RKO (cell line): ENCODE measurements at places on chromosomes 1 and 21.
A peak's percentile ranks its signal among the peaks of the same experiment; 100 is the strongest.

DNA sequence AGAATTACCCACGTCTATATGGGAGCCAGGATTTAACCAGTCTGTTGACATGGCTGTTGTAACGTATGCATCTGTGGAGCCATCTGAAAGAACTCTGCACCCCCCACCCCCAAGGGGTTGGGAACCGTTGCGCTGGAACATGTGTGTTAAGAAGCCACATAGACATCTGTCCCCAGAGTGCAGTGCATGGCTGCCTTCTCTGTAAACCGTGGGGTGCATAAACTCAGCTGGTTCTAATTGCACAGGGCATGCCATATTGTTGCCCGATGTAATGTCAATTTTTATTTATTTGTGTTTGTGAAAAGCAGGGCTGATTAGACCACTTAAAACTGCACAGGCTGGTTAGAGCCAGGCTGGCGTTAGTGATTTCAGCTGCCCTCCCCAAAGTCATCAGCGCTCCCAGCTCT, 70.1 kb upstream of the ROR1 start:
- no peak for DNase-seq

DNA sequence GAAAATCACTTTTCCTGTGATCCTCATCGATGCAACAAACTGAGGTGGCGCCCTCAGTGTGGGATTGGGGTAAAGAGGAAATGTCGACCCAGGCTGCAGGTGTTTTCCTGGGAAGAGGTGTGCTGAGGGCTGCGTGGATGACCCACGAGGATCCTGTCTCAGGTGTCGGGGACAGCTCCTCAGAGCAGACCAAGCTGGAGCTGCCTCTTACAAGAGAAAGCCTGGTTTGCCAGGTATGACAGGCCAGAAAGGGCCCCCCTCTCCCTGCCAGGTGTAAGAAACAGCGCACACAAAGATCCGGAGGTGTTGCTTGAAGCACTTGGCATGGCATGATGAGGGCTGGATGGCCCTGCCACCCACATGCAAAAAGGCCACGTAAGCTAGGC, 12.6 kb downstream of the FHAD1 start:
- no peak for DNase-seq

GRCh38 chr1:201792534-201793305, 36.2 kb upstream of the IPO9 start:
- peak; percentile 73 for DNase-seq

GRCh38 chr1:1347663-1348419, 1.4 kb downstream of the DVL1 start:
- peak; percentile 72 for DNase-seq

GRCh38 chr1:232579958-232580941, 49.7 kb downstream of the SIPA1L2 start:
- DNase-seq = peak; percentile 26

GRCh38 chr1:1080122-1080757, 6.1 kb upstream of the RNF223 start:
- DNase-seq = no peak

DNA sequence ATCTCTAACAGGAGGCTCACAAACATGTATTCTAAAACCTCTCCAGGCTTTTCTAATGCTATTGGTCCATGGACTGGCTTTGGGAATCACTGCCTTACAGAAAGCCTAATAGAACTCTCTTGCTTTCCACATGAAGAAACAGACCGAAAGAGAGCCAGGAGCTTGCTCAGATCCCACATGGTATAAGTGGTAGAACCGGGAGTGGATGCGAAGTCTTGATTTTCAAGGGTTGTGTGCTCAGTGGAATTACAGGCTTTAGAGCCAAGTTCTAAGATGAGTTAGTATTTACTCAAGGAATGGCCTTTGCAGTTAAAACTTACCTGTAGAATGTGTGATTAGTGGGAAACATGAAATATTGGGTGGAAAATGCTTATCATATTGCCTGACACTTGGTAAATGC, 54.3 kb upstream of the HSD17B7 start:
- DNase-seq = no peak

- DNase-seq = no peak
These were observed 19.3 kb upstream of the TBX19 start for GRCh38 chr1:168261390-168261789.

GRCh38 chr1:223248001-223248769, 105.1 kb upstream of the TLR5 start:
- DNase-seq = no peak
